ENCODE measurements at places on chromosomes 16 and 17.

- DNase-seq, result no peak
Measured at GRCh38 chr16:16861546-16861945, 482.6 kb downstream of the NPIPA7 start.

DNA sequence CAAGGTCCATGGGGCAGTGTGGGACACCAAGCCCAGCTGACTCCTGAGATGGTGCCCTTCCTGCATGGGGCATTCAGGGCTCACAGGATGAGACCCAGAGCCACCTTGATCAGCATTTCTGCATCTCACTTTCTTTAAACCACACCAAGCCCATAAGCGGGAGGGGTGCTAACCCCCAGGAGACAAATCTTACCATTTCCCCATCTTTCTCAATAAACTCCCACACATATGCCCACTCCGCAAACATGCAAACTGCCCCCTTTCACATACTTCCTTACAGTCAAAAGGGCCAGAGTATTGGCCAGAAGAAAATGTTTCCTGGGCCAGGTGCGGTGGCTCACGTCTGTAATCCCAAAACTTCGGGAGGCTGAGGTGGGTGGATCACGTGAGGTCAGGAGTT is 3.7 kb upstream of the SLC39A11 start:
- DNase-seq, result no peak

- no peak for DNase-seq
Measured at GRCh38 chr17:38921756-38922411, 3.5 kb upstream of the LASP1NB start.

- no peak for DNase-seq
Measured at GRCh38 chr17:46025510-46026165, 26.6 kb downstream of the STH start.

DNA sequence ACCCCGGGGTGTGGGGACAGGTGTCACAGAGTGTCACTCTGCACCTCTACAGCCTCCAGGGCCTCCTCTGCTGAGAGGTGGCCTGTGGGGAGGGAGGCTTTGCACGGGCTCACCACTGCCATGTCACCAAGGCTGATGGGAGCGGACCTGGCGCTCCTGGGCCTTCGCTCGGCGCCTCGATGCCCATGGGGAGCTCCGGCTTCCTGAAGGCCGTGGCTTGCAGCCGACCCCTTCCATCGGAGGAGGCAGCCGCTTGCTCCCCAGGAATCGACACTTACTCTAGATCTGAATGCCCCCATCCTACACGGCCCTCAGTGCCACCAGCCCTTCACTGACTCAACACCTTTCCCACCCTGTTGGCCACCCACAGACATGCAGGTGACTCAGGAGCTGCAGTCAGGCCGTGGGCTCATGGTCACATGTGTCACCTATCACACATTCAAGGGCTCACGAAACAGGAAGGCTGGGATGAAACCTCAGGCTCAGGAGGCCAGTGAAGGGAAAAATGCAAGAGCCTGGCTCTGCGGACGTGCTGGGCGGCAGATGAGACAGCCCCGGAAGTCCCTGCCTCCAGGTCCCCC is 11.9 kb downstream of the LGALS3BP start:
- no peak for DNase-seq

DNA sequence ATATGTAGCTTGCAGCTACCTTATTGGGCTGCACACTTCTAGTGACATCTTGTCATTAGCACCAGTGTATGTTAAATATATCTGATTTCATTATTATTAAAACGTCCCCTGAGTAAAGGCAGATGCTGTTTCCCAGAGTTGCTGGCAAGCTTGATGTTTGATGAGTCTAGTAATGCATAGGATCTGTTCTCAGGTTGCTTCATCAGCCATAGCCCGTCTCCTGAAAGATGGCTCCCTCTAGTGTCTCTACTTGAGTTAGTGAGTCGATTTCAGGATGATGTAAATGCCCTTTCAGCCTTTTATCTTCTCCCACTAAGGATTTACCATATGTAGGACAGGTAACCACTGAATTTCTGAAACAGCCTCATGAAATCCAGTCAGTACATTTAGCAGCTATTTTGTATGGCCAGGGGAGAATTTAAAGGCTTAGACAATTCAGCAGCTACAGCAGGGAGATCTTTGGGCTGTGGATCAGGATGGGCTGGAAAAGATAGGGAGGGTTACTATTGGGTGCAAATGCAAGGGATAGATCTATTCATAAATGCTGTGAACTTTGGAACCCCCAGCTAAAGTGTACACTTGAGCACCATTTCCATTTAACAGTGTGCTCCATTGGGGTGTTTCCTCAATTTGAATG is 376.3 kb downstream of the CNTNAP4 start:
- no peak for DNase-seq

DNA sequence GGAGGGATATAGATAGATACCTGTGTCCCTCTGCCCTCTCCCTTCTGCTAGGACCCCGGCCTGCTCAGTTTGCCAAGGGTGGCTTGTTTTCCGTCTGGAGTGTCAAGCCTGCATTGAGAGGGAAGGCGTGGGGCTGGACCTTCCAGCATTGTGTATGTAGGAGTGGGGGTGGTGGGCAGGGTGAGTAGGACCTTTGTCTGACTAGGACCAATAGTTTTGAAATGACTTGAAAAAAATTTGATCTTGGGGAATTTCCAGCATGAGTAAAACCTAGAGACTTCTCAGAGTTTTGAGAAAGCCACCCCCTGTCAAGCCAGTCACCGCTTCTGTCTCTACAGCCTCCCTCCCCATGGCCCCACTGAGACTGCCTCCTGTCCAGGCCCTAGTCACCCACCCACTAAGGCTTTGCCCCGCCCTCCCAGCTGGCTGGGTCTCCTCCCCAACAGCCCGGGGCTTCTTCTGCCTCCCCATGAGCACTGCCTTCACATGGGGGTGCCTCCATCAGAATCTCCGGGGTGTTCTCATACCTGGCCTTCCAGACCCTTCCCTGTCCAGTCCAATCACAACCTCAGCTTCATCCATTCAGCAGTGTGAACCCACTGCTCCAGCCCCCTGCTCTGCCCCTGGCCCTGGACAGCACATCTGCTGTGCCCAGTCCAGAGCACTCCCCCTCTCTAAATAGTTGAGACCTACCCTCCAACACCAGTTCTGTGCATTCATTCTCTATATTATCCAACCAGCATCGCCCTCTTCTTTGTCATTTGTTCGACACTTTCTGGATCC is 207.0 kb downstream of the MSI2 start:
- DNase-seq, result no peak

DNA sequence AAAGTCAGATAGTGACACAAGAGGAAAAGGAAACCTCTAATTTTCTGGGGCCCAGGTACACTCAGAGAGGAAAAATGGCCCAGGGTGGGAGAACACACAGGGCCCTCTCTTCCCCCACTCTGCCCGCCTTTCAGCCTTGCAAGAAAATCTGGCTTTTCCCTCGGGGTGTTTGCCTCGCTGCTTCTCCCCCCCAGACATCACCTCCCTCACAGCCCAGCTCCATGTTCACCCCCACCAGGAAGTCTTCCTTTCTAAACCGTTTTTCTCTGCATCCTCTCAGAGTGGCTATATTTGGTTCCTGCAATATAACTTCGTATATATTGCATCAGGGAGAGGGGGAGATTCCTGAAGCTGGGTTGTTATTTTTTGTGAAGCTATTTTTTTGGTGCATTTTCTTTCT is 27.3 kb downstream of the RPRML start:
- DNase-seq, result no peak

DNA sequence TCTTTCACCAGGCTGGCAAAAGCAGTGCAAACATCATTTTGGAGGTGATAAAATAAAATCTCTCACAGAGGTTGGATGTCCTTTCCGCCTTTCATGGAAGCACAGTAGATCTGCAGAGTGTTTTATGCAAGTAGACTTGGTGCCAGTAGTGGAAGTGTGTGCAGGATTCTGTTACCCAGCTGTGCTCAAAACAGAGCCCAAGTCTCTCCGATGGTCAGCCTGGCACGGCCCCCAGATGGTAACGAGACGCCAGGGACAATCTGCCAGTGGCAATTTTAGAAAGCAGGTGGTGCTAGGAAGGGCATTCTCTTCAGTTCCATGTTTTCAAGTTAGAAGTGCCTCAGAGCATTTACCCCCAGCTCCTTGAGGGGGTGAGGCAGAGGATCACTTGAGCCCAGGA is 1.5 kb upstream of the MTHFSD start:
- no peak for DNase-seq

- no peak for DNase-seq
Measured at GRCh38 chr17:27402943-27403342, 53.3 kb upstream of the KSR1 start.

DNA sequence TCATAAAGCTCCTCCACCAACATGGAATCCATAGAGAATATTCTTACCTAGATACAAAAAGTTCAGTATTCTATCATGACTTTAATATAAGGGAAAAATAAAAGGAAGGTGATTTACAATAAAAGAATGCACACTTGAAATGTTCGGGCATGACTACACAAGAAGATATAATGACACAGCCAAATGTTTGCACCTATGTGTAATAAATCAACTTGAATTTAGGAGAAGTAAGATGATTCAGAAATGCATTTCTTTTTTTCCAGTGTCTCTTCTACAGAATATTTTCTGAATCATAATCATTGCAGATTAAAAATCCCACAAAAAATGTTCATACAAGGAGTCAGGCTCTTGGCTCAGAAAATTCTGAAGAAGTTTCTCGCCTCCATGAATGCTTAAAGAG is 404.0 kb upstream of the HSBP1 start:
- no peak for DNase-seq

DNA sequence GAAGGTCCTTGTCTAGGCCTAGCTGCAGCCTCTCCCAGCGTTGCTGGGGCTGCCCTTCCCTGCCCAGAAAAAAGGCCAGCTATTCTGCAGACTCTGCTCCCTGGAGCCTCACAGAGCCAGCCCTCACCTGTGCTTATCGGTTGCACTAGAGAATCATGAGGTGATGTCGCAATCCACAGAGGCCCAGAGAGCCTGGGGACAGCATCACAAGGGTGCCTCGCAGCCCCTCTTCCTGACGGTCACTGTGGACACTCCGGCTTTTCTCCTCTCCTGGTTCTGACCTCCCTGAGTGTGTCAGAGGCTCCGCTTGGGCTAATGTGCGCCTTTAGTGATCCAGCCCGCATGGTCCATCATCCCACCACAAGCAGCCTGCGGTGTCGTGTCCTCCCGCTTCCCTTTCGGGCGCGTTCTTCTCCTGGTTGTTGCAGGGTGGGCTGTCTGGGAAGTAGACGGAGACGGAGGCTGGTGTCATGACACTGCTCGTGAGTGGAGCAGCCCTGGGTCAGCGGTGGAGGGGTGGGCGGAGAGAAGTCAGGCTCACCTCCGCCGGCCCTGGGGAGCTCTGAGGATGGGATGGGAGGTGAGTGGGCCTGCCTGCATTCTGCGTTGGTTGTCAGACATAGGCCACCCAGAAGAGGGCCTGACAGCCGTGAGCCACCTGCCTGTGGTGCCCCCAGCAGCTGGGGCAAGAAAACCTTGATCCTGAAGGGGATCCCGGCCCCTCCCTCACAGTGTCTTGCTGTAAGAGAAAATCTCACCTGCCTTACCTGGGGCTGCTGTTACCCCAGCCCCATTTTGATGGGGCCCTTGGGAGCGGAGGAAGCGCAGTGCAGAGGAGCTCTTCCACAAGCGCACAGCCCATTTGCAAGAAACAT is 165.9 kb upstream of the CHMP6 start:
- DNase-seq, result no peak

- no peak for DNase-seq
Measured at GRCh38 chr16:50354629-50355456, 13.9 kb downstream of the BRD7 start.

DNA sequence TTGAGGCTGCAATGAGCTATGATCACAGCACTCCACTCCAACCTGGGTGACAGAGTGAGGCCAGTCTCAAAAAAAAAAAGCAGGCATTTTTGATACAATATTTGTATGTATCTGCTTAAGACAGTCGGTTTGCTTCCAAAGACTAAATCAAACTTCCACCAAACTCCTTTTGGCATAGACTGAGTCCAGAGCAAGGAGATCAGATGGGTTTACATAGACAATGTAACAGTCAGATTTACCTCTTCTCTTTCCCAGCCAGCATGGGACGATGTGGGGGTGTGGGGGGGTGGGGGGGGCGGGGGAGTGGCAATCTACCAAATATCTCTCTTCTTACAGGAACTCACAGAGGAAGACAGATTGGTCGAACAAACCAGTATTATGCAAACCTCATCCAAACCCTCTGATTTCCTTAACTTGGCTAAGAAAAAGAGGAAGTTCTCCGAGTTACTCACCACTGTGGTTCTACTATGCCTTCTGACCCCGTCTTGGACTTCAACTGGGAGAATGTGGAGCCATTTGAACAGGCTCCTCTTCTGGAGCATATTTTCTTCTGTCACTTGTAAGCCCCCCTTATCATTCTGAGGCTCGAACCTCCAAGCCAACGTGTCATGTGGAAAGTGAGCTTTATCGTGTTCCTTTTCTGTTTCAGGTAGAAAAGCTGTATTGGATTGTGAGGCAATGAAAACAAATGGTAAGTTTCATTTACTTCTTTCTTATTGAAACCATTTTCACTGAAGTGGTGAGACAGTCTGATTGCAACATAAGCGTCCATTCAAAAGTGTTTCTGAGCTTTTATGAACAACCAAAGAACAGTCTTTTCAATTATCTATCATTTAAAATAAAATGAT is at the start of gene MILR1:
Gene MILR1, plus strand, starts transcription at position 451 of the 848 bp plus-strand sequence. Its CDS starts 54 bp downstream, at position 505.
- DNase-seq, result peak; percentile 52

DNA sequence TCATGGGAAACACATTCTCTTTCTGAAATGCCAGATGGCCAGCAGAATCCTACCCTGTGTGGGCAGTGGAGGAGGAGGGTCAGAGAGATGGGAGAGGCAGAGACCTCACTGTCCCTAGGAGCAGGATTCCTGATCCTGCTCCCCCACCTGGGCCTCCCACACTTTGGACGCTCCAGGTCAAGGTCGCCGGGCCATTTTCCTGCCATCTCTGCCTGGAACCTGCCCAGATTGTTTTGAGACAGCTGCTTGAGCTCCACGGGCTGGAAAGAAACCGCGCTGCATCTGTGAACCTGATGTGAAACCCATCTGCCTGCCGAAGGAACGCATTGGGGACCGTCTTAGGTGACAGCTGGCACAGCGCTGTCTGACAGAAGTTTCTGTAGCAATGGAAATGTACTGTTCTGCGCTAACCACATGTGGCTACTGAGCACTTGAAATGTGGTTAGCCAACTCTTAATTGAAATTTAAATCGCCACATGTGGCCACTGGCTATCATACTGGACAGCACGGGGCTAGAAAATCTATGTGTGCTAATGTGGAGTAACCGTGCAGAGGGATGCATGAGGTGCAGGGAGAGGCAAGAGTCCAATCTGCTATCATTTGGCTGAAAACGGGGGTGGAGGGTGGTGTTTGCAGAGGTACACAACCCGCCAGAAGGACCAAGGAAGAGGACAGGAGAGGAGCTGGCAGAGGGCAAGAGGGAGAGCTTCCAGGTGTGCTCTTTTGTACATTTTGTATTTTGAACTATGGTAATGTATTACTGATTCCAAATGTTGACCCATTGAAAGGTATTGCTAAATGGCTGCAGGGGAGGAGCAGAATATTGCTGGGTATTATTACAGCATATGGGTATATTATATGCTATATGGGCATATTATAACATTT is 15.4 kb upstream of the NUBP1 start:
- DNase-seq, result no peak

- DNase-seq, result no peak
Measured at GRCh38 chr17:57033296-57033695, 51.8 kb upstream of the AKAP1 start.

GRCh38 chr16:31460582-31461002 is 1.3 kb downstream of the ARMC5 start:
- no peak for DNase-seq

Measured in uterus (tissue), 4 donors.